ENCODE measurements at places on chromosomes 2 and 18. TPM values are rescaled to one million over a fixed set of nuclear protein-coding genes. Genes with fewer than 3 reads are reported as not detected.

DNA sequence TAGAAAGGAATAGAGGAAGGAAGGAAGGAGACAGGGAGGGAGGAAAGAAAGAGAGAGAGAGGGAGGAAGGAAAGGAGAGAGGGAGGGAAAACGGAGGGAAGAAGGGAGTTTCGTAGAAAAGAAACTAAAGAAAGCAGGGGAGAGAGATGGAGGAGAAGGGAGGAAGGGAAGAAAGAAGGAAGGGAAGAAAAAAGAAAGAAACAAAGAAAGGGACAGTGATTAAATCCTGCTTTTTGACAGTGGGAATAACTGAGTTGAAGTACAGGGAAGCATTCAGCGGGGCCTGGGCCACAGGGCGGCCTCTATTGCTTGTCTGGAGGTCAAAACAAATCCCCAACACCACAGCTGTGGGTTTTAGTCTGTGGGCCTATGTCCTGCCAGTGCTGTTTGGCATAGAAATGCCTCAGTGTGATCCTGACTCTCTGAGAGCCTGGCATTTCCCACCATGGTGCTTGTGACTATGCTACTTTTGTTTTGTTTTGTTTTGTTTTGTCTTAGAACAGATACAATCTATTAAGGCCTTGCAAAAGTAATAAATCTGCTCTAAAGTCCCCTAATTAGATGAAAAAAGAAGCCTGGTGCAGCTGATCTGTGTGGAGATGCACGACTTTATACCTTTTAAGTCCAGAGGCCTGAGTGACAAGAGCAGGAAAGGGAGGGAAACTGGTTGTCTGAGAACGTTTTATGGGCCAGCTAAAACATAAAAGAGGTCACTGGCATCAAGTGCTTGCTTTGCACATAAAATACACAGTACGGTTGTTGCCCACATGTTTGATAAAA, 40.0 kb downstream of the IL1RL2 start:
- DNase-seq, result no peak

- DNase-seq, result no peak
These were observed 125.0 kb downstream of the SPHKAP start for GRCh38 chr2:228056293-228057097.

DNA sequence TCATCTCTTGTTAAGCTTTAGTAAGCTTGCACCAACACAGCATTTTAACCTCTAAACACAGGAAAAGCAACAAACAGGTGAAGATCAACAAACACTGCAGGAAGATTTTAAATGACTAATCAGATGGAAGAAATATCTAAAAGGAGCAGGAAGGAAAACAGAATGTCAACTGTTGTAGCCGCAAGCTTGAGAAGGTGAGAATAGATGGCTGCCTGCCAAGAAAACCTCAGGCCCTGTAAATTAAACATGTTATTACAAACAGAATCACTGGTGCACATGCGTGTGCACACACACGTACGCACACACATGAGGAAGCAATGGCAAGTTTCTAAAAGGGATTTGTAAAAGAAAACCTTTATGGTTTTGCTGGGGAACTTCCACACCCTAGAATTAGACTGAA, 257.8 kb upstream of the GALNT5 start:
- no peak for DNase-seq

- no peak for DNase-seq
These were observed 41.4 kb downstream of the BMP10 start for GRCh38 chr2:68829749-68830148.

- DNase-seq, result no peak
These were observed 294.5 kb downstream of the PRKCE start for GRCh38 chr2:45946023-45946422.

POTEC gene
- total RNA-seq, result not detected

DNA sequence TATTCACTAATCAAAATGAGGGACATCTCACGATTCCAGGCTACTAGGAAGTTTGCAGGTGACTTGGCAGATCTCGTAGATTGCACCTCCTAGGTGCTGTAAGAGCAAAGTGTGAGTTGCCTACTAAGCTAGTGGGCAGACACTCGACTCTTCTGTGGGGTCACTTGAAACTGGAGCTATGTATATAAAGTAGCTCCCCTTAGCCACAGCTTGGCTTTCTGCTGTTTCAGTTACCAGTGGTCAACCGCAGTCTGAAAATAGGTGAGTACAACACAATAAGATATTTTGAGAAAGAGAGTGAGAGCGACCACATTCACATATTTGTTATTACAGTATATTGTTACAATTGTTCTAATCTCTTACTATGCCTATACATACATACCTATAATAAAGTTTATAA, 23.3 kb downstream of the CTAGE1 start:
- no peak for DNase-seq

IL37 gene
- total RNA-seq, result not detected

CPLX4 gene
- total RNA-seq, result not detected

ZNF532 gene
- 2.1 TPM for total RNA-seq

ELOA2 gene
- total RNA-seq, result not detected

GRCh38 chr2:151576080-151576479, 158.2 kb downstream of the NEB start:
- no peak for DNase-seq

HOXD3 gene
- not detected for total RNA-seq

- no peak for DNase-seq
These were observed 11.3 kb downstream of the CYTIP start for GRCh38 chr2:157432475-157433106.

LHCGR gene
- not detected for total RNA-seq

TTN gene
- 9.2 TPM for total RNA-seq

PGAP1 gene
- total RNA-seq, result 52.1 TPM

SCYGR7 gene
- total RNA-seq, result not detected

DNA sequence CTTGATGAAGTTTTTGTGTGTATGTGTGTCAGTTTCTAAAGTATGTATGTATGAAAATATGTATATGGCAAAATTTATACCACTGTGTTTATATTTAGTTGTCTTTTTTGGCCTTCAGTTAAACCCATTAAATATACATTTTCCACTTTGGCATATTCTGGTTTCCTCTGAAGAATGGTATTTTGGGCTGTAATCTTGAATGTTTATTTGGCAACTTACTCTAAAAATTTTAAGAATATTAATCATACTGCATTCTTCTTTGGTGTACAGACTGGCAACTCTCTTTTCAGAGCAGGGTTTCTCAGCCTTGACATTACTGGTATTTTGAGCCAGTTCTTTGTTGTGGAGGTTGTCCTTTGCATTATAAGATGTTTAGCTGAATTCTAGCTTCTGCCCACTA, 27.9 kb upstream of the CCBE1 start:
- no peak for DNase-seq

OTOS gene
- not detected for total RNA-seq

GRCh38 chr18:72830109-72830508, 37.7 kb downstream of the NETO1 start:
- no peak for DNase-seq

DNA sequence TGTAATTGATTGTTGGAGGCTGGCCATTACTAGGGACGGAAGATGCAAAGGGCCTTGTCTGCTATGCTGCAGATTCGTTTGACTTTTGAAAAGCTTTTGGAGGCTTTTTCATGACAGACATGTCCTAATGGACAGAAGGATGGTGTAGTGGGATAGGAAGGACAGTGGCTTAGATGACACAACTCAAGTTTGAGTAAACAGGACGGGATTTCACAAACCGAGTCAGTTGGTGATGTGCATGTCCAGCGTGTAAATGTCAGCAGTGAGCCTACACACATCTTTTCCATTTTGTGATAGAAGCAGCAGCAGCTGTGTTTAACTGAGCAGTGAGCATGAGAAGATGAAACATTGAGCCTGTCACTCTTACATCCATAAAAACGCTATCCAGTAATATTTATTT, 76.0 kb downstream of the NCK2 start:
- DNase-seq, result no peak

DNA sequence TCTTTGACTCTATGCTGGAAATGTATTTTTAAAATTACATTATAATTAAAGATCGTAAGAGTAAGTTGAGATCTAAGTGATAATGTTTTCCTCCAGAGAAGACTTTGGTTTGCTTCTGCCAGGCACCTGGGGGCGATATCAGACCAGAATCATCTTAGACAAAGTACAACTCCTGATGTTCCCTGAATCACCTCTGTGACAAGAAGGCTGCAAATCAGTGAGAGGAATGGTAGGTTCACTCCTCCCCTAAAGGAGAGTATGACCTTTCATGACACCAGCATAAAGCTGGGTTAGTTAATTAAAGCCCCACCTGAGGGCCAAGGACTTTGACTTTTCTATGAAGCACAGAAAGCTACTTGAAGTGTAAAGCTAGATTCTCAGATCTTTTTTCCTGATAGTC, 114.4 kb upstream of the DTNA start:
- no peak for DNase-seq

DNA sequence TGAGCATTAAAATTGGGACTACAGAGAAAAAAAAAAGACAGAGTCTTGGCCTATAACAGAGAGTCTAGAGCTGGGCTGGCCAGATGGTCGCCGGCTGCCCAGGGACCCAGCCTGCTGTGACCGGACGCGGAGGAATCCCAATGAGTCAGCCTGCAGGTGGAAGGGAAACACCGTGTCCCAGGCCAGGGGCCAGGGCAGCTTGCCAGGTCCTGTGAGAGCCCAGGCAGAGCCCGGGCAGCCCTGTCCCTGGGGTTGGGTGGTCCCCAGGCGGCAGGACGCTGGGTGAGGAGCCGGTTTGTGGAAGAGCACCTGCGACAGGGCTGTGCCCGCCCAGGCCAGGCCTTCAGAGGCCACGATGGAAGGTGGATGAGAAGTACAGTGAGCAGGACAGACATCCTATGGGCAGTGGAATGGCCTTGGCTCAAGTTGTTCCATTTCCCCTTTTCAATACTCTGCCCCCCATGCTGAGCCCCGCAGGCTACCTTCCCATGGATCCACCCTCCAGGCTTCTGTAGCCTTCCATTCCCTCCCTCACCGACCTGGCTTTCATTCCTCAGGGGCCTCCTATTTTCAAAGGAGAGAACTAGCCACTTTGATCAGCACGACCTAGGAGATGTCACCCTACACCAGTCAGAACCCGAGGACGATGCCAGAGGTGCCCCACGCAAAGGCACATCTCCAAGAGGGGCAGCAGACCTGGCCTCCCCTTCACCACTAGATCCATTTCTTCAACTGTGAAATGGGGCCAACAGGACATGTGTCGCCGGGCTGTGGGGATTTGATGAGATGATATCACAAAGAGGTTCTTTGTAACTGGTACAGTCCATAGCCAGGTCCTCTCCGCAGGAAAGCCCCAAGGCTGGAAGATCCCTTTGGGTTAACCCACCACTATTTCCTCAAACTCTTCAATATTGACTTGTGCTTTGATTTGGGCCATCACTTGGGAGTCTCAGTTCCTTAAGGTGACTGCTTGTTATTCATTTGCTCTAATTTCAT, 87.5 kb downstream of the POLR1A start:
- DNase-seq, result no peak

GRCh38 chr2:85588236-85588635, 4.0 kb downstream of the VAMP5 start:
- no peak for DNase-seq

- no peak for DNase-seq
These were observed 2.5 kb upstream of the SERPINE2 start for GRCh38 chr2:224041554-224041953.

DNA sequence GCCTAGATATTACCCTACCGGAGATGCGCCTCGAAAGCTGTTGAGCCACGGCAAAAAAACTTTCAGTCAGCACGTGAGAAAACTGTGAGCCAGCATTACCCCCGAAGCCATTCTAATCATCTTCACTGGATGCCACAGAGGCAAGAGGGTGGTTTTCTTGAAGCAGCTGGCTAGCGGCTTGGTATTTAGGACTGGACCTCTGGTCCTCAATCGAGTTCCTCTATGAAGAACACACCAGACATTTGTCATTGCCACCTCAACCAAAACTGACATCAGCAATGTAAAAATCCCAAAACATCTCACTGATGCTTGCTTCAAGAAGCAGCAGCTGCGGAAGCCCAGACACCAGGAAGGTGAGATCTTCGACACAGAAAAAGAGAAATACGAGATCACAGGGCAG, 52.8 kb upstream of the SLC66A3 start:
- DNase-seq, result no peak

DNA sequence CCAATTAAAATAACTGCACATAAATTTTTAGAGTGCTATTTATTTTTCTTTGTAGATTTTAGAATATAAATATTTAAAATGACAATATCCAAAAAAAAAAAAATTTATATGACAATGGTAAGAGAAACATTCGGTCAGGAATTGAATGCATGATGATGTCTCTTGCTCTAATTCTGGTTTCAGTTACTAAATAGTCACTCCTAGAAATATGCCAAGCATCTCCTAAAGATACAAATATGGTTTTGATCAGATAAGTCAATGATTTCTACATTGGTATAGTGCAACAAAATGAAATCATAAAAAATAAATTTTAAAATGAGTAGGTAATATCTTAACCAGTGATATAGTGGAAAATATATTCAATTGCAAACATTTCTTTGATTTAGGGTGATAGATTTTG, 95.9 kb upstream of the ACKR3 start:
- DNase-seq, result no peak

VWC2L gene
- total RNA-seq, result not detected

All from activated naive CD4-positive, alpha-beta T cell treated with anti-CD3 and anti-CD28 coated beads, Interleukin-2, amount 50 U/mL, for 72 hours (primary cell).